Stimulated activated CD8-positive, alpha-beta memory T cell treated with anti-CD3 and anti-CD28 coated beads, Interleukin-7, amount 100 ng/mL, for 1 hour (primary cell): ENCODE measurements at places on chromosomes 11 and 22.

DNA sequence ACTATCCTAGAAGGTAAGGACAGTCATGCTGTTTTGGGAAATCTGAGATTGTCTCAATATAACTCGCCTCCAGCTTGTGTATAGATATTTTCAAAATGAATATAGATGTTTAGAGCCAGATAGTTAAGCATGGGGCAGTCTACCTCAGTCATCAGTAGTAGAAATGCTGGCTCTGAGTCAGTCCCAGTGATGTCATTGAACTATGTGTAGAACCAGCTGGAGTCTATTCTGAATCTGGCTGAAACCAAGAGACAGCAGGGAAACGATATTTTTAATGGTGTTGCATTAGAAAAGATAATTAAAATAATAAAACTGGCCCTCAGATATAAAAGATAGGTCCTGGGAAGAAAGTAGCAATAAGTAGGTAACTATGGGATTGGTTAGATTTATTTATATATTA is 25.9 kb downstream of the PIWIL4 start:
- DNase-seq: no peak

DNA sequence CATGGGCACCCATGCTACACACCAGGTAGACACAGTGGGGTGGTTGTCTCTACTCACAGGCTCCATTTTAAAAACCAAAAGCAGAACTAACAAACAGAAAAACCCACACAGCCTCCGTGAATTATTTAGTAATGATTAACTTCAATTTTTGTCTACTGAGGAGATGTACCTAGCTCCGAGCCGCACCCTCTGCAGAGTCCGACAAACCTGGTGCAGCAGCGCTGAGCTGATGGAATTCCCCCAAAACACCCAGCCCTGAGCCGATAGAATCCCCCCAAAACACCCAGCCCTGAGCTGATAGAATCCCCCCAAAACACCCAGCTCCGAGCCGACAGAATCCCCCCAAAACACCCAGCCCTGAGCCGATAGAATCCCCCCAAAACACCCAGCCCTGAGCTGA is 927.0 kb downstream of the BRD1 start:
- DNase-seq: no peak

DNA sequence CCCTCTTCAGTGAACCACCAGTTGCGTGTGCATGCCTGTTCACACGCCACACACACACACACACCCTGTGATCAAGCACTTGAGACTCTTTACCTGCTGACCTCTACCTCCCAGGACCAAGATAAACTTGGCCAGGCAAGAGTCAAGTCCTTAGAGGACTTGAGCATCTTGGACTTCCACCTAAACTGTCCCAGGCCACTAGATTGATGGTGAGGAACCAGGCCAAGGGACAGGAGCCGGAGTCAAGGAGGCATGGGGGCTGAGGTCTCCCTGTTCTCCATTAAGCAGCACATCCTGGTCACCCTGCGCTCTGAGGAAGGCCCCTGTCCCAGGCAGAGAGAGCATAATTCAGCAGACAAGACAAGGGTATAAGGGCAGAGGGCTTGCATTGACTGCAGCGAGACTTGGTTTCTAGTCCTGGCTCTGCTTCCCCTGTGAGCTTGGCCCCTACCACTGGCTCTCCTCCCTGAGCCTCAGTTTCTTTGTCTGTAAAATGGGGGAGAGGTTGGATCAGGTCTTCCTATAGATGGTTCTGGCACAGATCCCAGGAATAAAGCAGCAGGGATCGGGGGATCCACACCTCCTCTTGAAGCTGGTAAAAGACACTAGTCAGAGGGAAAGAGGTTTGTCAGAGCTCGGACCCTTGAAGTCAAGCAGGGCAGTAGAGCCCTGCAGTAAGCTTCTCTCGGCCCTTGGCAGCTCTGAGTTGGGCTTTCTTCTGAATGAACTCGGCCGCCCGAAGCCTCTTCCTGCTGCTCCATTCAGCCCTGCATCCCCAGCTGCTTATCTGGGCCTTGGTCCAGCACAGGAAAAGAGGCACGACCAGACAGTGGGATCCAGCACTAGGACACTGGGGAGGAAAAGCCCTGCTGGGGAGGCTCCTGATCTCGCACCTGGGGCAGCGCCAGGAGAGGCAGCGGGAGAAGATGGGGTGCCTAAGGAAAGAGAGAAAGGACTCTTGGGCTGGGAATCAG is 2.0 kb downstream of the CREB3L1 start:
- no peak for DNase-seq

GRCh38 chr11:46499821-46500220 is 94.0 kb downstream of the AMBRA1 start:
- DNase-seq: no peak

DNA sequence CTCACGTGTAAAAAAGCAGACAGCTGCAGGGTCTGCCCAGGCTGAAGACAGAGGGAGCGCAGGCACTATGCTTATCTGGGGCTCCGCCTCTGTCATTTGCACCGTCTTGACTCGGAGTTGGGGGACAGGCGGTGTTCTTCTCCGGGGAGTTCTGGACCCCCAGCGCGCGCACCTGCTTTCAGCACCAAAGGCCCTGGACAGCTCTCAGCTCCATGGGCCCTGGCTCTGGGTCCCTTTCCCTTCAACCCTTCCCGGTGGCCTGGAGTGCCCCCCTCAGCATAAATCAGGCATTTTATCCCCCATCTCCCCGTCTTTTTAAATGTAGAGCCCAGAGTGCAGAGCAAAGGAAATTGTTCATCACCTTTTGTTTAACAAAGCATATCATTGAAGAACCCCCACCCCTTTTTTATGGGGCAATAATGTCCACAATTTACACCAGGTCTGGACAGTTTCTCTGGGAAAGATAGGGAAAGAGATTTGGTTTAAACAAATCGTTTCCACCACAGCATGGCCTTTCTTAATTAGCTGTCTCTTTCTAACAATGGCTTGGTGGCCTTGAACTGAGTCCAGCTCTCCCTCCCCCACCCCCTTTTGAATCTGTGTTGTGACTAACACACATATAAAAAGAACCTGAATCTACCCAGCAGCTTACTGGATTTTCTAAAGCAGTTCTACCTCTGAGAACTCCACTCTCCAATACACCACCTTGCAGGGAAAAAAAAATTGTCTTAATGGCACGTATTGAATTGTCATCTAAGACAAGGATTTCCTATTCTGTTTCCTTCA is 1.7 kb downstream of the SEZ6L start:
- DNase-seq: no peak

- DNase-seq: no peak
Measured at GRCh38 chr11:68997995-68998348, 15.1 kb downstream of the MRGPRF start.

GRCh38 chr22:17869285-17870096 is 95.2 kb upstream of the BID start:
- DNase-seq: no peak

GRCh38 chr11:8312986-8313385 is 49.3 kb upstream of the LMO1 start:
- no peak for DNase-seq

GRCh38 chr22:20756846-20757245 is 17.1 kb upstream of the SERPIND1 start:
- no peak for DNase-seq

DNA sequence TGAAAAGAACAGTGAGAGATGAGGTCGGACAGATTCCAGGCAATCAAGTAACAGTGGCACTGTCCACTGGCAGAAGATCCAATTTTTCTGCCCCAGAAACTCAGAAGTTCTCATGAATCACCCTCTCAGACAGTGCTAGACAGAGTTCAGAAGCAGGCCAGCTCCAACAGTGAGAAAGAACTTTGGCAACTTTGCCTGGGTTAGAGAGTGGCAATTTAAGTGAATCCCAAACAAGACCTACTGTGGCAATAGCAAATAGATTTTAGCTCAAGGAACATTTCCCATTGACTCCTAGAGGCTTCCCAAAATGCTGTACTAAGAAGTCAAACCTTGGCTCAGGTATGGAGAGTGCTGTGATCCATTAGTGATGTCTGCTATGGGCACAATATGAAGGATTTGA is 12.3 kb downstream of the CD44 start:
- no peak for DNase-seq

DNA sequence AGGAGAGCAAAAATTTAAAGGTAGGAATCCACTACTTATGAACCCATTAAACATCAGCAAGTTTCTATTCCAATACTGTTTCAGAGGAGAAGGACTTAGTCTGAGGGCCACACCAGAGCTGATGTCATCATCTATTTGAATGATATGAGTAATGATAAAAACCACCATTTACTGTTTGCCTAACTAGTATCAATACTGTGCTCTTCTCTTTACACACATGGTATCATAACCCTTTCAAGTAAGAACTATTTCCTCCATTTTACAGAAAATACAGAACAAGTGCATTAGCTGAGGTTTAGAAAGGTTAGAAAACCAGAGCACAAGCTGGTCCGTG is 651.3 kb upstream of the KIRREL3 start:
- no peak for DNase-seq

DNA sequence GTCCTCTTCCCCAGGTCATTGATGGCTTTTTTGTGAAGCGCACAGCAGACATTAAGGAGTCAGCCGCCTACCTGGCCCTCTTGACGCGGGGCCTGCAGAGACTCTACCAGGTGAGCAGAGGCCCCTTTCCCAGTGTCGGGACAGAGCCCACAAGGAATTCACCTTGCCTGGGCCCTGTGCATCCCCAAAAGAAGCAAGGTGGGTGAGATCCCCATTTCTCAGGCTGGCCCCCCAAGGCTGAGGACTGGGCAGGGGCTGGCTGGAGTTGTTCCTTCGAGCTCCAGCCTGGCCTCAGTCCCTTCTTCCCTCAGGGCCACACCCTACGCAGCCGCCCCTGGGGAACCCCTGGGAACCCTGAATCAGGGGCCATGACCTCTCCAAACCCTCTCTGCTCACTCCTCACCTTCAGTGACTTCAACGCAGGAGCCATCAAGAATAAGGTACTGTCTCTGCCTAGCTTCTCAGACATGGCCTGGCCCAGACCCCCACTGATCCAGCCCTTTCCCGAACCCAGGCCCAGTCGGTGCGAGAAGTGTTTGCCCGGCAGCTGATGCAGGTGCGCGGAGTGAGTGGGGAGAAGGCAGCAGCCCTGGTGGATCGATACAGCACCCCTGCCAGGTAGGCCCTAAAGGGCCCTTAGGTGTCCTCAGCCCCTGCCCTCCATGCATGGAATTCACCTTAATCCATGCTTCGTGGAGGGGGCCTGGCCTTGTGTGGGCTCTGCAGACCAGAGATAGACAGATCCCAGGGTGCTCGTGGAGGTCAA is 4.7 kb downstream of the MUS81 start:
- no peak for DNase-seq

GRCh38 chr11:10042699-10043098 is 251.3 kb downstream of the SBF2 start:
- DNase-seq: no peak

DNA sequence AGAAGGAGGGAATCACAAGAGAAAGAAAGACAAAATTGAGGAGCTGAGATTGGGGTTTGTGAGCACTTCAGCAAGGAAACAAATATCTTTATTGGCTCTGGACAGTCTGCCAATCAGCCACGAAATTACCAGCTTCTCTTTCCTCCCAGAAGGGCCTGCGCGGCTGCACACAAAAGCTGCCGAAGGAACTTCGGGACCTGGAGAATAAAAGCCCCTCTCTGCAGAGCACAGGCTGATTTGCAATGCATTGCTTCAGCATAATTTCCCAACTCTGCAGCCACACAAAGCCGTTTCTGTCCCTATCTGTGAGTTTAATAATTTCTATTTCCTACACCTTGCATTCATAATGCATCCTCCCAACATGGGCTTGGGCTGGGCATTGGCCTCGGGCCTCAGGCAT is 522.6 kb downstream of the BUD13 start:
- no peak for DNase-seq

DNA sequence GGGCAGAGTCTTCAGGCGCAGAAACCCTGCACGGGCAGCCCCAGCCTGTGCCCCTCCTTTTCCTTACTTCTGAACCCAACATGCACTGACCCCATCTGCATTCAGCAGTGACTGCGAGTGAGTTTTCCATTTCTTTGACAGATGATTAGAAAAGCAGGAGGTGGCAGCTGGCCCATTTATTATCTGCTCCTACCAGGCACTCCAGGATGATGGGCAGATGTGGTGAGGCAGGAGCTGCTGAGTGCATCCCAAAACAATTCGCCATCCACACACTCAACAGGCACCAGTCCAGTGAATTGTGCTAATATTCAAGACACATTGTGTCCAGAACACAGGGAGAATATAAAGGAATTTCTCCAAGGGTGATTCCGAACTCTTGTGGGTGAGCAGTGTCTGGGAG is 208.5 kb downstream of the TENM4 start:
- no peak for DNase-seq

DNA sequence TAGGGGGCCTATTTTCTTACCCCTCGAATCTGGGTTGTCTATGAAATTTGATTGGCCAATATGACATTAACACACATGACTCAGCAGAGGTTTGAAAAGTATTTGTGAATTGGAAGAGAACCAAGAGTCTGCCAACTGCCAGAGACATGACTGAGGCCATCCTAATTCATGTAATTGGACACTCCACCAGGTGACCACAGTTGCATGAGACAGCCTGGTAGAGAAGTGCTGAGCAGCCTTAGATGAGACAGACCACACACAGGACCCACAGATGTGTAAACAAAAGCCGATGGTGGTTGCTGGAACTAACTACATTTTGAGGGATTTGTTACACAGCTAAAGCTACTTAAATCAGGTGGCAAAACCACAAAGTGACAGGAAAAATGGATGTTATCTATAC is 855 bp upstream of the MS4A5 start:
- no peak for DNase-seq

- no peak for DNase-seq
Measured at GRCh38 chr11:132347156-132348090, 977.0 kb downstream of the NTM start.

- no peak for DNase-seq
Measured at GRCh38 chr11:61555051-61555969, 25.6 kb downstream of the SYT7 start.

DNA sequence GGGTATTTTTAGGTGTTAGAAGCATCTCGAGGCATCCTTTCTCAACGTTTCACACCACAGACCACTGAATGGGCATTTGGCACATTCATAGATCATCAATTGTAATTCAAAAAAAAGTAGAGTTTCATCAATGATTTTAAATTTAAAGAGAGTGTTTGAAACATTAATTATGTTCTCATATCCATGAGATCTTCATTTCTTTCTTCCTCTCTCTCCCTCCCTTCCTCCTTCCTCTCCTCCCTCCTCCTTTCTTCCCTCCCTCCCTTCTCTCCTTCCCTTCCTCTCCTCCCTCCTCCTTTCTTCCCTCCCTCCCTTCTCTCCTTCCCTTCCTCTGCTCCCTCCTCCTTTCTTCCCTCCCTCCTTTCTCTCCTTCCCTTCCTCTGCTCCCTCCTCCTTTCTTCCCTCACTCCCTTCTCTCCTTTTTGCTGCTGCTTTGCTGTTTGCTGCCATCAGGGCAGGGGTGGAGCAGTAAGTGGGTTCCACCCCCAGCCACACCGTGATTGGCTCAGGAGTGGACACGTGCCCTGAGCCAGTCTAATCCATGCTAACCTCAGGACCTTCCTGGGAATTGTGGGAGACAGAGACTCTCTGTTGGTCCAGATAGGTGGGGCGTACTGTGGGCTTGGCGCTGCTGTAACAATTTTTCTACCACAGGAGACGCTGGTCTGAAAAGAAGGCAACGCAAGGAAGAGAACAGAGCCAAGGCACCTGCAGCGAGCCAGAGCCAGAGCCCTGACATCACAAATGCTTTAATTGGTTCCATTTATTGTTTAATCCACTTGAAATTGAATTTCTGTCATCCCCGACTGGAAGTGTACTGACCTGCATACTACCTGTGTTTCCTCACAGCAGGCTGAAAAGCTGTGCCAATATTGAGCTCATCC is 33.7 kb upstream of the APOBEC3A start:
- DNase-seq: no peak

- no peak for DNase-seq
Measured at GRCh38 chr11:278001-278951, at the start of gene NLRP6. Gene NLRP6 (plus strand): TSS chr11:278407. CDS start chr11:278570, 163 bp downstream.
